ENCODE measurements at places on chromosomes 4 and X.

GRCh38 chr4:175280153-175280552 is 362.0 kb downstream of the ADAM29 start:
- no peak for DNase-seq

- peak; percentile 35 for DNase-seq
These were observed at the start of gene EFHC2 for GRCh38 chrX:44343412-44344141. Gene EFHC2, minus strand, starts transcription at chrX:44343672. Its CDS starts 84 bp downstream, at chrX:44343588.

GRCh38 chrX:142250502-142250901 is 45.4 kb upstream of the MAGEC2 start:
- DNase-seq: no peak

DNA sequence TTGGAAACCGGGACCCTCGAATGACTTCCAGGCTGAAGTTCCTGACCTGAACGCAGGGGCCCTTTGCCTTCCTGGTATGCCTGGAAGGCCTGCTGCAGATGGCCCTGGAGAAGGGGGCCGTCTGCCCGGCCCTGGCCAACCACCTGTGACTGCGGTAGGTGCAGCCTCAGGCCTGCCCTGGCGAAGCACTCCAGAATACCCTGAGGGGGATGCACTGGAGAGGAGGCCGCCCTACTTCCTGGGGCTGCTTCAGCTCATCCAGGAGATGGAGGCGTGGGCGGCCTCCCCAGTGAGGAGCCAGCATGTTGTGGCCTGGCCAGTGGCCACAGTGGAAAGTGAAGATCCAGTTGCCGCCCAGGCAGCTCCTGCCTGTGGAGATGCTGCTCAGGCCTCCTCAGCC is 26.4 kb upstream of the PNMA3 start:
- no peak for DNase-seq

- DNase-seq: no peak
These were observed 370.3 kb upstream of the SMIM31 start for GRCh38 chr4:164383358-164384220.

- DNase-seq: peak; percentile 1
These were observed 32.9 kb downstream of the EREG start for GRCh38 chr4:74397748-74398426.

DNA sequence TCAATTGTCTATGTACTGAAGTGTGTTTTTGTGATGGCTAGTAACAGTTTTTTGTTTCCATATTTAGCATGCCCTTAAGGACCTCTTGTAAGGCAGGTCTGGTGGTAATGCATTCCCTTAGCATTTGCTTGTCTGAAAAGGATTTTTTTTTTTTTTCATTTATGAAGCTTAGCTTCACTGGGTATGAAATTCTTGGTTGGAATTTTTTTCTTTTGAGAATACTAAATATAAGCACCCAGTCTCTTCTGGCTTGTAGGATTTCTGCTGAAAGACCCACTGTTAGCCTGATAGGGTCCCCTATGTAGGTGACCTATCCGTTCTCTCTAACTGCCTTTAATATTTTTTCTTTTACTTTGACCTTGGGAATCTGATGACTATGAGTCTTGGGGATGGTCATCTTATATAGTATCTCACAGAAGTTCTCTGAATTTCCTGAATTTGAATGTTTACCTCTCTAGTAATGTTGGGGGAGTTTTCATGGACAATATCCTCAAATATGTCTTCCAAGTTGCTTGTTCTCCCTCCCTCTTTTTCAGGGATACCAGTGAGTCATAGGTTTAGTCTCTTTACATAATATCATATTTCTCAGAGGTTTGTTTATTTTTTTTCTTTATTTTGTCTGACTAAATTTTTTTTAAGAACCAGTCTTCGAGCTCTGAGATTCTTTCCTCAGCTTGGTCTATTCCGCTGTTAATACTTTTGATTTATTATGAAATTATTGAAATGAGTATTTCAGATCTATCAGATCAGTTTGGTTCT is 157.1 kb upstream of the PGRMC2 start:
- DNase-seq: no peak

- DNase-seq: no peak
These were observed 273.7 kb downstream of the ARHGAP24 start for GRCh38 chr4:85748654-85749053.

GRCh38 chr4:76703676-76704075 is 194.3 kb downstream of the SOWAHB start:
- no peak for DNase-seq

DNA sequence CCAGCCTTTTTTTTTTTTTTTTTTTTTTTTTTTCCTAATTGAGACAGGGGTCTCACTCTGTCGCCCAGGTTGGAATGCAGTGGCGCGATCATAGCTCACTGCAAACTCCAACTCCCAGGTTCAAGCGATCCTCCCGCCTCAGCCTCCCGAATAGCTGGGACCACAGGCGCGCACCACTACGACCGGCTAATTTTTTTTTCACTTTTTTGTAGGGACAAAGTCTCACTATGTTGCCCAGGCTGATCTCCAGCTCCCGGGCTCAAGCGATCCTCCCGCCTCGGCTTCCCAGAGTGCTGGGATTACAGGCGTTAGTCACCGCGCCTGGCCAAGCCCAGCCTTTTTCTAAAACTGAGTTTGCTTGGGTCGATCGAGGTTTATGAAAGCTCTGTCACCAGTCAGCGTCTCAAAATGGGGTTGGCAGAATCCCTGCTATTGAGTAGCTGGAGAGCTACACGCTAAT is 1.3 kb upstream of the OTUD5 start:
- DNase-seq: peak; percentile 17

DNA sequence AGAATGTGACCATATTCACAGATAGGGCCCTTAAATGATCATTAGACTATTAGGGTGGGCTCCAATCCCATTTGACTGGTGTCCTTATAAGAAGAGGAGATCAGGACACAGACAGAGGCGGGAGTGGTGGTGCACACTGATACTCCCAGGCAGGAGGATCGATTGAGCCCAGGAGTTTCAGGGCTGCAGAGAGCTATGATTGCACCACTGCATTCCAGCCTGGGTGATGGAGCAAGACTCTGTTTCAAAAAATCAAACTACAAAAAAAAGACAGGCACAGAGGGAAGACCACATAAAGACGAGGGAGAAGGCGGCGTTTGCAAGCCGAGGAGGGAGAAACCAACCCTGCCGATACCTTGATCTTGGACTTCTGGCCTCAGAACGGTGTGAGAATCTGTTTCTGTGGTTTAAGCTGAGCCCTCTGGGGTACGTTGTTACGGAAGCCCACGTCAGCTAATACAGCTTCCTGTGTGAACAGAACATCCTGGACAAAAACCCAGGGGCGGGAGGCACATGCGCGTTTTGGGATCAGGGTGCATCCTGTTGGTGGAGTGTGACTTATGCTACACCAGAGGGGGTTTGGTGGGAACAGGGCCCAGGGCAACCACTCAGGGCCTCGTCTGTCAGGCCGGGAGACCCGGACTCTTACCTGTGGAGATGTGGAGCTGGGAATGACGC is 211.8 kb upstream of the PSAPL1 start:
- DNase-seq: no peak

DNA sequence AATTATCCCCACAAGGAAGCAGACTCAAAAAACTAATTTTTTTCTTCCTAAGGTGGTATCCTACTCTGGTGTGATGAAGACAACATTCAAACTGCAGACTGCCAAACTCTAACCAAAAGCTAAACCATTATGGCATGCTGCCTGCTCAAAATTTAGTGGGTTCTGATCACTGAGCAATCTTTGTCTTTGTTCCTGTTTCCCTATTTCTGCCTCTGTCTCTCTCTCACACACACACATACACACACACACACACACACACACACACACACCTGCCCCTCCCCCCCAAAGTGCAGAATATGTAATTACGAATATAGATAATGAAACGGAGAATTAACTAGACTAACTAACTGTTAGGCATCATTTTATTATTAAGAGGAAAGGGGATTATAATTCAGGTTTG is 1278.6 kb downstream of the PCDH7 start:
- no peak for DNase-seq

DNA sequence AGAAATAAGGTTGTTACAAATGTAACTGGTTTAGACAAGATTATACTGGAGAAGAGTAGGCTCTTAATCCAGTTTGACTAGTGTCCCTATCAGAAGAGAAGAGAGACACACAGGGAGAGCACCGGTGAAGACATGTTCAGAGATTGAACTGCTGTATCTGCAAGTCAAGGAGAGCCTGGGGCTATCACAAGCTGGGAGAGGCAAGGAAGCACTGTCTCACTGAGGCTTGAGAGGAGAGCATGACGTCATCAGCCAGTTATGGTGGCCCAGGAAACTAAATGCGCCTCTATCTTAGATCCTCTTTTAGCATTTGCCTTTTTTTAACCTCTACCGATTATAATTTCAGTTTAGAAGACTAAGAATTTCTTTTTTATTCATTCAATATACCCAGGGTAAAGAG is 583.4 kb downstream of the TRAM1L1 start:
- no peak for DNase-seq

- peak; percentile 68 for DNase-seq
These were observed 3.2 kb downstream of the CTAG2 start for GRCh38 chrX:154650221-154650510.

DNA sequence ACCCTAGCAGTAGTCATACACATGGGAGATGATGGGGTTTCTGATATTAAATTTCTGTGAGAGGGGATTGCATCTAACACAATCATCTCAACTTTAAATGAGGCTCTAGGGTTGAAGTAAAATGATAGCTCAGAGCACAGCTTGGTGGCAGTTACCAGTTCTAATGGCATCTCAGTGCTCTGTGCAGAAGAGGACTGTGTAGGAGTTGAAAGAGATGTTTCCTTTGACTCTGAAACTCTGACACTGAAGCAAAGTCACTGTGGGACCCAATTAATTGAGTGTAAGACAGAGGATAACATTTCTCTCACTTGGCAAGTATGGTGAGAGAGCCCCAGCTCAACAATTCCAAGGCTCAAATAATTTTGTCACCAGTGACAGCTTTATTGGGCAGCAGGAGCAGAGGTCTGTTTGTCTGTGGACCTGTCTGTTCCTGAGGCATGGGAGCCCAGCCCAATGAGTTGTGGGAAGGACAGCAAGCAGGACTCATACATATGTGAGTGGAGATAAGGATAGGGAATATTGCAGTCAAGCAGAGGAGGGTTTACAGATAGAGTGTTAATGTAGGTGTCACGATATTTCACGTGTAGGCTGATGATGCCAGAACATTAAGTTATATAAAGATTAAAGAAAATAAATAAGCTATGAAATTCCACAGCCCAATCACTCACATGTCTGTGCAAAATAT is 76.7 kb upstream of the NAF1 start:
- no peak for DNase-seq

DNA sequence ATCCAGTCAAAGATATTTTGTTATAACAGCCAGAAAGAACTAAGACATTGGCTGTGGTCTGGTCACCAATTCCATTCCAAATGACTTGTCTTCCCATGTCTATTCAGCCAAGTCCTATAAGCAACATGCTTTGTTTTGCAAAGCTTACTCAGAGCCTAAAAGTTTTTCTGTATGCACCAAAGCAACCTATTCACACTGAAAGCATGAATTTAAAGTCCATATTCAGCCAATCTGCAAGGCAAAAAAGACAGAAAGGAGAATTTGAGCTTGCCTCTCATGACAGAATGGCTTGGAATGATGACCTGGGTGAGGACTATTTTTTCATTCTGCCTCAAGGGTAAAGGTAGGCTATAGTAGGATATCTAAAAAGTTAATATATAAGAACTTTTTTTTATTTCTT is 323.2 kb upstream of the NOCT start:
- DNase-seq: no peak

DNA sequence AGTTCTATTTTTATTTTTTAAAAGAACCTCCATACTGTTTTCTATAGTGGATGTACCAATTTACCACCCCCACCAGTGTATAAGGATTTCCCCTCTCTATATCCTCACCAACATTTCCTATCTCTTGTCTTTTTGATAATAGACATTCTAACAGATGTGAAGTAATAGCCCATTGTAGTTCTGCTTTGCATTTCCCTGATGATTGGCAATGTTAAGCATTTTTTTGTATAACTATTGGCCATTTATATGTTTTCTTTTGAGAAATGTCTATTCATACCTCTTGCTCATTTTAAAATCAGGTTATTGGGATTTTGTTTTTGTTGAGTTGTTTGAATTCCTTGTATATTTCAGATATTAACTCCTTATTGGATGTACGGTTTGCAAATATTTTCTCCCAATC is 251.1 kb upstream of the HTR2C start:
- no peak for DNase-seq

DNA sequence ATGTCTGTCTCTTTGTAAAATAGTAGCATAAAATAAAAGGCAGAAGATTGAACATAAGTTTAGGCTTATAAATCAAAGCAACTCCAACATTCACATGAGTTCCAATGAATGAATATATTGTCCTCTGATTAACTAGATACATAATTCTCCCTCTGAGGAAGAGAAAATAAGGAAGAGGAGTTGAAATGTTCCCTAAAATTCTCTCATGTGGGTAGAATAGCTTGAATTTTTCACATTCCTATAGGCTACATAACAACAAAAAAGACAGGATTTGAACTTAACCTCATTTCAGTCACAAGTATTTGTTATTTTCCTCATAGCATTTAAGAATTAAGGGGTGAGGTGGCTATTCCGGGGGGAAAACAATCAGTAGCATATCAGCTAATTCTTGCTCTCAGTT is 462.4 kb upstream of the NDST4 start:
- no peak for DNase-seq

DNA sequence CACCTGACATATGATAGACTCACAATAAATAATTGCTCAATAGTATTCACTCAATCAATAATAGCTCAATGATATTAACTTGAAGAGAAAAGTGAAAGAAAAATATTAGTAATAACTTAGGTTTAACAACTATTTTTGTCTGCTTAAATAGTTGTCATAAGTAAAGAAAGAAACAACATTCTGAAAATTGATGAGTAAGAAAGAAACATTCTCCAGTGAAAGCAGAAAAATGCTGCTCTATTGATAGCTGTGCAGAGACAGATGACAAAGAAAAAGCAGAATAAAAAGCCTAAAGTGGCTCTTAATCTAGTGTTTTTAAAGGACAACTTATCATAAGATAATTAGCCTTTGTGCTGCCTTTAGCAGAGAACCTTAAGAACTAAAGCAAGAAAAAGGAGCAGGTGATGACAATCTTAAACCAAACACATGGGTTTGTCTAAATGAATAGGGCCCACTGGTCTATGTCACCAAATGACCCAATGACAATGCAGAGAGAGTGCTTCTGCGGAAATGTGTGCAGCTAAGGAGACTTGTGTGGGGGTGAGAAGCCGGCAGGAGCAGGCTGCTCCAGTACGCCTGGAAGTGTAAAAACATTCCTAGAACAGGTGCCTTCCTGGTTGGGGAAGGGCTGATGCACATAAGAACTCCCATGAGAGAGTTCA is 13.2 kb downstream of the HS3ST1 start:
- DNase-seq: no peak

GRCh38 chr4:155604718-155605626 is 61.7 kb upstream of the GUCY1A1 start:
- DNase-seq: no peak

DNA sequence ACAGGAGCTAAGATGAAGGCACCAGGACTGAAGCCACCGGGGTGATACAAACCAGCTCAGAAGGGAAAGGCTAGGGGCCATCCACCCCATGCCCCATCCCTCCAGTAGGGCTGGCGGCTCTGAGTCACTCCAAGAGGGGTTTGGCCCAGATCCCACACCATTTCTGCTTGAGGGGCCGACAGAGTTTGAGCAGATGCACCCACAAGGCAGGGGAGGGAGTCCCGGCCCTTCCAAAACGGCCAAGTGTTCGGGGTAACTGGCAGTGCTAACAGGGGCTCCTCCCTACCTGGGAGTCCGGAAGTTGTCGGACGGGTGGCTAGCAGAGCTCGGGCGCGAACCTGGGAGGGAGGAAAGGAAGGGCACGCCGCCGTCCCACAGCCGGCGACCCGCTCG is 412 bp downstream of the SLC10A3 start:
- no peak for DNase-seq
